ENCODE measurements at places on chromosomes 11 and 22.

- DNase-seq: no peak
Observed at GRCh38 chr11:115146425-115146824, 357.8 kb downstream of the CADM1 start.

DNA sequence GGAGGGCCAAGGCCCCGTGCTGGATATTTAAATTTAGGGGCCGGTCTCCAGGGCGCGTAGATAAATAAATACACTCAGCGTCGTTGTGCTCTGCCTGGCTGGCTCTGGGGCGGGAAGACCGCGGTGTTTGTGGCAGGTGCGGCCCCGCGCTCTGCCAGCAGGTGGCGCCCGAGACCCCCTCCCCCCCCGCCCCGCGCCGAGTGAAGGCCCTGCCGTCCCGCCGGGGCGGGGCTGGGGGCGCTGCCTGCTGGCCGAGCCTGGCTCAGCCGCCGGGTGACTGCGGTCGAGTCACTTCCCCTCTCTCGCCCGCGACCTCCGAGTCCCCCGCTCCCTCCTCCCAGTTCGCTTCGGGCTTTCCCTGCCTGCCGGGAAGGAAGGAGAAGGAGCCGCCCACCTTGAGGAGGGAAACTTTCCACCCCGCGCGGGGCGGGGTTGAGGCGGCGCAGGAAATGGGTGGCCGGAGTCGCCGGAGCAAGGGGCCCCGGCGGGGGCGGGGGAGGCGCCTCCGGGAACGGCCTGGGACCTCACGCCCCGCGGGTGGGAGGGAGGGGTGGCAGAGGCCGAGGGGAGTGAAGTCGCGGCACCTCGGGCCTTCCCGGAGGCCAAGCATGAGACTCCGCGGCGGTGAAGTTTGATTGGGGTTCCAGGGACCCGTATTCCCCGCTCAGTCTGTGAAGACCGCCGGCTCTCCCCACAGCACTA lies 1.6 kb upstream of the EHBP1L1 start:
- peak; percentile 78 for DNase-seq

DNA sequence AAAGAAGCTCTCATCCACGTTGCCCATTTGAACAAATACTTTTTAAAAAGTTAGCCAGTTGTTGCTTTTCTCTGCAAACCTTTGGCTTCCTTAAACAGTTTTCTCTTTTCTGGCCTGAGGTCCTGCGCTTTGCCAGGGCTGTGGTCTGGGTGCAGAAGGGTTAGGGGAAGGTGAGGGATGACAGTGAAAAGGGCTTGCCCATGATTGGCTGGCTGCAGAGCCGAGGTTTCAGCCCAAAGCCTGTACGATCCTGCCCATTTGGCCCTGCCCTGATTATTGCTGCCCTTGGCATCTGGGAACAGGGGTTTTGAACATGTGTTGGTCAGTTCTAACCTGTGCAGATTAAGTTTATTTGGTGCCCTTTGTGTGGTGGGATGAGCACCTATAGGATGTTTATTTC lies 1.5 kb downstream of the INCENP start:
- DNase-seq: no peak

- no peak for DNase-seq
Observed at GRCh38 chr22:21917181-21917958, 35.3 kb downstream of the PPM1F start.

DNA sequence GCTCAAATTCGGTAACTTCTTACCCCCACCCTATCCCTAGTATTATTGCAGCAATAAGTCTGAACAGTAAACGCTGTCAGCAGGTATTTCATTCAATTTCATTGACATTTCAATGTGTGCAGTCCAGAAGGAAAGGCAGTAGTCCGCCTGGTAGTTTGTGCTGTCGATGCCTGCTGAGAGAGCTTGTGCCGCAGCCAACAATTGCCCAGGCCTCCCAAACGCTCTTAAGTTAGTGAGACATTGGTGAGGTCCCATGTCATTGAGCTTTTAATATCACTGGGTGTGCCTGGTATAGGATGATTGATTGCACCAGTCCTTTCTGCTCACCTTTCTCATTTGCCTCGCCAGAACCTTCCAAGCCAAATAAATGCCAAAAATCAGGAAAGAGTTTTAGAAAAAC lies 28.1 kb downstream of the ALKBH3 start:
- no peak for DNase-seq

GRCh38 chr11:72782081-72782920 lies 11.5 kb downstream of the STARD10 start:
- DNase-seq: no peak

- DNase-seq: no peak
Observed at GRCh38 chr22:34879001-34879400, 187.0 kb upstream of the ISX start.

DNA sequence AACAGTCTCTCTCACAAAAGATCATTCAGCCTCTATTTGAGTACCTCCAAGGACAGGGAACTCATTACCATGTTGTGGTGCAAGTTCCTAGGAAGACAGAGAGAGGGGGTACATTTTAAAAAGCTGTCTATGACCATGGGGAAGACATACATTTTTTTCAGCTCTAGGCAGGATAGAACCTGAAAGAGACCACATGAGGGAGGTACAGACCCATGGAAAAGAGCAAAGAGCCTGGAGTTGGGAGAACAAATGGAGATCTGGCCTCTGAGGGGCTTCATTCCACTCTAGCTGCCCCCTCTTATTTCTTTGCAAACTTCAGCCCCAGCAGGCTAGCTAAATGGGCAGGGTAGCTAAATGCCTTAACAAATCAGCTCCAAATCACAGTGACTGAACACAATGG lies 36.3 kb downstream of the KCNC1 start:
- DNase-seq: no peak

GRCh38 chr22:27122574-27122973 lies 465.2 kb downstream of the MIAT start:
- DNase-seq: no peak

DNA sequence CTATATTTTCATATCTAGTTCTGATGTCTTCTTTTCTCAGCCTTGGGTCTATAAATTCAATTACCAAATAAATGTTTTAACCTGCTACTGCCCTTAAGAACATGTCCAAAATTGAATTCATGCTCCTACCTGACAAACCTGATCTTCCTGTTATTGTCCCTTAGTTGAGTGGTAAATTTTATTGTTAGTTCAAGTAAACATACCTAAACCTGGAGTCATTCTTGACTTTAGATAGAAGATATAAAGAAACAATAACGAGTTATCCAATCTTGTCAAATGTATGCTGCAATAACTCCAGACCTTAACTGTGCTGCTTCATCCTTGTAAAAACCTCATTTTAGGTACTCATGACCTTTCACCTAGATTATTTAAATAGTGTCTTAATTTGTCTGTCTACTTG lies 34.6 kb upstream of the SC5D start:
- no peak for DNase-seq

DNA sequence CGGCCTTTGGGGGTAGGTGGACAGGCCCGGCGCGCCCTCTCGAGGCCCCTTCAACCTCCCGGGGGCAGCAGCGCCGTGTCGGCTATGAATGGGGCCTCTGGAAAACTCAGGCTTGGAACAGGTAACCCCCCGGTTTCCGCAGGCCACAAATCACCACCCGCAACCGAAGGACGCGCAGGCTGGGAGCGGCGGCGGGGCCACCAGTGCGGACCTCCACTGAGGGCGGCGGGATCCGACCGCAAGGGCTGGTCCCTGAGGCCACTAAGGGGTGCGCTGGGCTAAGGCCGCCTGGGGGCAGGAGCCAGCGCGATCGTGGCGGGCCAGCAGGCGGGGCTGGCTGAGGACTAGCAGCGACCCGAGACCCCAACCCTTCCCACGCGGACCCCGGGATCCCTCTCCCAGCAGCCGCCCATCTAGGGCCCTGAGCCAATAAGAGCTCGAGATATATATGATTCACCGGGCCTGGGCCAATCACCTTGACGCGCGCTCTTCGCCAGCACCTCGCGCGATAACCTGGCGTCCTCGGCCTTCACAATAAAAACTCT lies 609 bp upstream of the ATF4 start:
- DNase-seq: peak; percentile 31

DNA sequence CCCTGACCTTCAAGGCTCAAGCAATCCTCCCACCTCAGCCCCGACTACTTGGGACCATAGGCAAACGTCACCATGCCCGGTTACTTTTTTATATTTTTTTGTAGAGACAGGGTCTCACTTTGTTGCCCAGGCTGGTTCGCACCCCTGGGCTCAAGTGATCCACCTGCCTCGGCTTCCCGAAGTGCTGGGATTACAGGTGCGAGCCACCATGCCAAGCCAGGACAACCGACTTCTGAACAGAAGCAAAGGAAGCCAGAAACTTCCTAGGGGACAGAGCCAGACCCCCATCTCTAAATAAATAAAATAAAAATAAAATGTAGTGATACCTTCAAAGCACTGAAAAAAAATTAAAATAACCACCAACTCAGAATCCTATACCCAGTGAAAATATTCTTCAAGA lies 26.4 kb downstream of the C11orf58 start:
- no peak for DNase-seq

DNA sequence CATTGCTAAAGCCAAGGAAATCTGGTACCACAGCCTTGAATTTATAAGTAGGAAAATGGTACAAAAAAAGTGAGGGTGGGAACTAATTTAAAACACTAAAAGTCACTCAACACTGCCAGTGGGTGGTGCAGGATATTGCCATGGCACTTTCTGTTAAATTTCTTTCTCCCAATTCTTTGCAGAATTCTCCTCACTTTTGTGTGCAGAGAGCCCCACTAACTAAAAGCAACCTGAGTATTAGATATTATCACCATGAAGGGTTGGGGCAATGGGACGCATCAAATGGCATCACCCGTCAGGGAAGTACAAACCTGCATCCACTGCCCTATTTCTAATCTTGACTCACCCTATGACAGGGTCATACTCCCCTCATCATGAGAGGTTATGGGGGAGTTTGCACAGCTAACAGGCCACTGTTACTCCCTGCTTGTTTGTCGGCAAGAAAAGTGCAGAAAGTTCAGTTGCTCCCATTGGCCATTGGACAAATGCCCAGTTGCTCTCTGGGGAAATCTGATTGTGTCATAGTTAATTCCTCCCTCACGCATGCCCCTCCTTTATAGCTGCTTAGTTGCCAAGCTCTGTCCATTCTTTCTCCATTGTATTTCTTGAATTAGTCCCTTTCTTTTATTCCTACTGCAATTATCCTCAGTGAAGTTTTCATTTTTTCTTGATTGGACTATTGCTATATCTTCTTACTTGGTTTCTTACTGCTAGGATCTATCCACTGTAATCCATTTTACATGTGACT lies 93.8 kb upstream of the BLID start:
- no peak for DNase-seq

DNA sequence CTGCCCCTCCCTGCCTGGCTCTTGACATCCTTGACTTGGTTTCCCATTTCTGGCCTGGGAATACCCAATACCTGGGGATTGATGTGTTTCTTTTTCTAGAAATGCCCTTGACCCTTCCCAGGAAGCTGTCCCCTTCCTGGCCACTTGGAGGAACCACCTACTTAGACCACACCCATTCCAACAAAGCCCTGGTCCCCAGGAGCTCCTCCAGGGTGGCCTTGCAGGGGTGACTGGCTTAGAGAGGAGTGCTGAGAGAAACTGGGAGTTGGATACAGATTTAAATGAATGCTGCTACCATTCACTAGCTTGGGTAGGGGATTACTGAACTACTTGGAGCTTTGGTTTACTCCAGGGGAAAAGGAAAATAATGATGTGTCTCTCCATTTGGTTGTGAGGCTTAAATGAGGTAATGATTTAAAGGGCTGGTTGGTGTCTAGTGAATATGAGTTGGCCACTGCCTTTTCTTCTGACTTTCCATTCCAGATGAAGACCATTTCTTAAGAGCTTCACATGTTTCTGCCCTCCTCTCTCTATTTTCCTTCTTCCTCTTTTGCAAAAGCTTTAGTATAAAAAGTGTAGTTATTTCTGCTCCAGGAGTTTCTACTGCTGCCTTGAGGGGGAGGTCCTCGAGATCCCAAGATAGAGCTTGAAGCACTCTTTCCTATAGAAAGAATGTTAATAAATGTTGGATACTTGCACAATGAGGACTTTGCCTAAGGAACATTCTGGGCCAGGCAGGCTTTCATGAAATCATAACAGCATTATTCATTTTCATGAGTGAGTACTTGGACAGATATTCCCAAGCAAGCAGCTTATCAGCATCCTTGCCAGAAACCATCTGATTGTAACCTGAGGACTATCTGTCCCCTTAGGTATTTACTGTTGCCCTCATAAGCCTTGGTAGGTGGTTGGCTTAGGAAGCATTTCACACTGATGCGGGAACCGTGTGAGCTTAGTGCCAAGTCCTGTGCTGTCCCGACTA lies 22.4 kb downstream of the PANX1 start:
- no peak for DNase-seq

- no peak for DNase-seq
Observed at GRCh38 chr11:76588455-76589325, 81.9 kb downstream of the LRRC32 start.

- no peak for DNase-seq
Observed at GRCh38 chr11:105609341-105609781, 512 bp upstream of the GRIA4 start.

DNA sequence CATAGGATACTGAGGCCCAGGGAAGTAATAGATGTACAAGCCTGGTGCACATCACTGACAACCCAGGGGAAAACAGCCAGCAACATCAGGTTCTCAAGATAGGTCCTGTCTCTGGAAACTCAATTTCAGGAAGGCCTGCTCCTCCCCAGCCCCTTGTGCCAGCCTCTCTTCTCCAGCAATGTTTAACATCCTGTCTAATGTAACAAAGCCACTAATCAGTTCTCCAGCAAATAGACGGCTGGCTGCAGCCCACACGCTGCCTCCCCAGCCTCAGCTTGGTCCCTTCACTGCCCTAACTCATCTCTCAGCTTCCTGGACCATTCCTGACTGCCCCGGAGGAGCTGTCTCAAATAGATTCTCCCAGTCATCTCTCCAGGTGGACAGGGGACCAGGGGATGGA lies 37.8 kb downstream of the RPL27A start:
- no peak for DNase-seq

DNA sequence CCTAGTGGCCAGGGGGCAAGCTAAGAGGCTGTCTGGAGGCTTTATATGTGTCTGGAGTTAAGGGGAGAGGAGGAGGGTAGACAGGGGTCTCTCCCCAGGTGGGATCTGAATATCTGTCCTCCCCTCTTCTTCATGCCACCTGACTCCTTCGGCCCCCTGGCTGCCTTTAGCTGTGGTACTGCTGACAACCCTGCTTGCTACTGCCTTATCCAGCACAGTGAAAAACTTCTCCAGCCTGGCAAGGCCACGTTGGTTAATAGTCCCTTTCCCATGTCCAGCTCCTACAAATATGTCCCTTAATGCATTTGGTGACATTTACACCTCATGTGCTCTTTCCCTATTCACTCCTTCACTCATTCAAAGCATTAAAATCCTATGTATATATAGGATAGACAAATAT lies 42.4 kb upstream of the NNMT start:
- DNase-seq: no peak

- DNase-seq: no peak
Observed at GRCh38 chr11:114163229-114163631, 103.7 kb downstream of the ZBTB16 start.

Data from activated gamma-delta T cell treated with Interleukin-2 at 50 U/mL for 16 hours (primary cell).